Osteoblast (primary cell): ENCODE measurements at places on chromosomes 13 and 19. TPM values are rescaled to one million over a fixed set of nuclear protein-coding genes. Genes with fewer than 3 reads are reported as not detected.
A peak's percentile ranks its signal among the peaks of the same experiment; 100 is the strongest.

Gene FFAR3
- total RNA-seq, result not detected in 2 replicates

Gene PTPRH
- 0.88 and 1.1 TPM in 2 replicates for total RNA-seq

Gene NUFIP1
- total RNA-seq, result 2.4 and 3.3 TPM in 2 replicates

Gene HSD17B14
- 1.8 and 2.1 TPM in 2 replicates for total RNA-seq

Gene CDX2
- not detected in 2 replicates for total RNA-seq

Gene PLEKHF1
- 86.9 and 106 TPM in 2 replicates for total RNA-seq

Gene ZNF723
- total RNA-seq, result not detected in 2 replicates

Gene ZIC2
- not detected in 2 replicates for total RNA-seq

Gene SSC5D
- 22.7 and 77.4 TPM in 2 replicates for total RNA-seq

Gene IGFL4
- not detected in 2 replicates for total RNA-seq

Gene IL12RB1
- total RNA-seq, result 0.29 and 0.72 TPM in 2 replicates

DNA sequence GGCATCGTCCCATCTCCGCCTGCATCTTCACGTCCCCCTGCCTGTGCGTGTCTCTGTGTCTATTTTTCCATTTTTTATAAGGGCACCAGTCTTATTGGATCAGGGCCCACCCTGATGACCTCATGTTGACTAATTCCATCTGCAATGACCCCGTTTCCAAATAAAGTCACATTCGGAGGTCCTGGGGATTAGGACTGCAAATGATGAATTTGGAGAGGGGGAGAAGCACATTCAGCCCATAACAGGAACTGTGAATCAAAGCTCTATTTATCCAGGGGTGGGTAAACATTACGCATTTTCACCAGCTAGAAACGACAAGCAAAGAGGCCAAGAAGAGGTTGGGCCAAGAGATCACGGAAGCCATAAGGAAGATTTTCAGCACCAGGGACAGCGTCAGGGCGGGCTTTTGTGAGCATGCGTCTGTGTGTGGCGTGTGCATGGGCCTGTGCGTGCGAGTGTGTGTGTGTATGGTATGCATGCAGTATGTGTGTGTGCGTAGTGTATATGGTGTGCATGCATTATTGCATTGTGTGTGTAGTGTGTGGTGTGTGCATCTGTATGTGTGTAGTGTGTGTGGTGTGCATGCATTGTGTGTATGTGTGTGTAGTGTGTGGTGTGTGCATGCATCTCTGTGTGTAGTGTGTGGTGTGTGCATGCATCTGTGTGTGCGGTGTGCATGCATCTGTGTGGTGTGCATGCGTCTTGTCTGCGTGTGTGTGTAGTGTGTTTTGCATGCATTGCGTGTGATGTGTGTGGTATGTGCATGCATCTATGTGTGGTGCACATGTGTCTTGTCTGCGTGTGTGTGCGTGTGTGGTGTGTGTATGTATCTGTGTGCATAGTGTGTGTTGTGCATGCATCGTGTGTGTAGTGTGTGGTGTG is 19.6 kb downstream of the CELF5 start:
- peak; percentile 81 for DNase-seq

GRCh38 chr13:61215601-61216000 is 200.0 kb downstream of the PCDH20 start:
- no peak for DNase-seq

DNA sequence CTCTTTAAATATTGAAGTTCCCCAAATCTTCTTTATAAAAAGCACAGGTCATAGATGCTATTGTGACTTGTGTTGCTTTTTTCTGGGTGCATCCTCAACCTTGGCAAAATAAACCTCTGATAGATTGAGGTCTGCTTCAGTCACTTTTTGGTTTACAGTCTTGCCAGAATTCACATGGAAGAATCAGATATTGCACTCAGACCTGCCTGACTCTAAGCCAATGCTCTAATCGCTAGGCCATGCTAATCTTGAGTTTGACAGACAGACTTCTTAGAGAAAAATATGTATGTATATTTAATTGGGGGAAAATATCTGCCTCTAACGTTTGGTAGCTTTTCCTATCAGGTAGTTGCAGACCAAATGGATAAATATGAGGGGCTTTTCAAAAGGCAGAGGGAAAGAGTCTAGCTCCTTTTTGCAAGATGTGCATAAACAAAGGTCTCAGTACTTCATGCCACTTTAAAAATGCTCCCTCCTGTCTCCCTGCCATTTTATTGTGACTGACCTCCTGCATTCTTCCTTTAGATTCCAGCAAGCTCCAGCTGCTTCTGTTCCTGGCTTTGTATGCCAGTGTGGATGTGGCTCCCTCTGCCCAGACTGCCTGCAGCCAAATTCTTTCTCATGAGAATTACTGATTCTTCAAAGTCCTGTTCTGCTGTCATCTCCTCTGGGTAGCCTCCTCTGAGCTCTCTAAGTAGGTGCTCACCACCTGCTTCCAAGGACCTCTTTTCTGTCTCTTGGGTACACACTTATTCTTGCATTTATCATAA is 42.4 kb upstream of the RFC3 start:
- DNase-seq, result peak; percentile 47

- no peak for DNase-seq
Measured at GRCh38 chr13:32008518-32009175, 22.9 kb upstream of the FRY start.

GRCh38 chr19:28169168-28169887 is 1043.6 kb downstream of the UQCRFS1 start:
- no peak for DNase-seq

GRCh38 chr19:31387717-31388301 is 38.6 kb upstream of the TSHZ3 start:
- no peak for DNase-seq

- DNase-seq, result peak; percentile 34
Measured at GRCh38 chr19:51503286-51503817, 1.8 kb upstream of the SIGLEC12 start.

DNA sequence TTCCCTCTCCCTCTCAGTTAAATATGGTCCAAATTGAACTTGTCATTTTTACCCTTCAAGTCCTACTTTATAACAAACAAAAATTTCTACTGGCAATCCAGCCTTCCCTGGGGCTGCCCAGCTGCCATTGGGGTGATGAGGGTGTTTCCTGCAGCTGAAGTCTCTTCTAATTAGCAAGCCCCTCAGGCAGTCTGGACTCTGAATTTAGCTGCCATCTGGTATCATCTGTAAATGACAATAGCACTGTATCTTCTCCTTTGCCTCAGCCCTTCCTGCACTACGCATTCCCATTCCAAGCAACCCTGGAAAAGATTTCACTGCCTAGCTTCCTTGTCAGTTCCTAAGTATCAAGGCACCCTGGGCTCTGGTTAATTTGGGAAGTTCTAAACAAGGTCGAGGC is 331.1 kb upstream of the KLF12 start:
- DNase-seq, result no peak

DNA sequence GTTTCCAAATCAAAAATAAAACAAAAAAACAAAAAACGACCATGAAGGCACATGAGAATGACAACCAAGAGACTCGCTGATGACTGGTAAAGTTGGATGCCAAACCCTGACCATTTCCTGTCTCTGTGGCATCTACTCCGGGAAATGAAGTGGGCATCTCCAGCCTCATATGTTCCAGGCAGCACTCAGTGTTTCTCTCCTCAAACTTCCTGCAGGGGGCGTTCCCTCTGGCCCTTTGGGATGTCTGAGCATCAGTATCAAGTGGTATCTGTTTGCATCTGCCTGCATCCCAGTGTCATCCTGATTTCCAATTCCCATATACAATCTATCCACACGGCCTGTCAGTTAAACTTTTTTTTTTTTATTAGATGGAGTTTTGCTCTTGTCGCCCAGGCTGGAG is 9.8 kb upstream of the SIGLEC12 start:
- peak; percentile 3 for DNase-seq

- DNase-seq, result peak; percentile 25
Measured at GRCh38 chr13:102198418-102199311, 203.2 kb downstream of the FGF14 start.

DNA sequence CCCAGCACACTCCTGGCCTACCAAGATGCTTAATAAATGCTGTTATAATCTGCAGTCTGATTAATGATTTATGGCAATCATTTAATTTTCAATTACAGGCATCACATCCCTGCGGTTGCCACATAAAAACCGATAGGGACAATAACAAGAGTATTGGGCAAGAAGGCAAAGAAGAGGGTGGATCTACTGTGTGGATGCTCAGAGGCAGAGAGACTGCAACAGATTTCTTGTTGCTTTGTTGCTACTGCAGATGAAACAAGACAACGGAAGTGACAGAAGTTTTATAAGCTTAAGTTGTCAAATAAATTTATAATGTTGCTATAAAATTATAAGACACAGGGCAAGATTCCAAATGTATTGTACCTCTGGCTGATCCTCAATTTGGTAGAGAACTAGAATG is 154.8 kb downstream of the ABCC4 start:
- no peak for DNase-seq

DNA sequence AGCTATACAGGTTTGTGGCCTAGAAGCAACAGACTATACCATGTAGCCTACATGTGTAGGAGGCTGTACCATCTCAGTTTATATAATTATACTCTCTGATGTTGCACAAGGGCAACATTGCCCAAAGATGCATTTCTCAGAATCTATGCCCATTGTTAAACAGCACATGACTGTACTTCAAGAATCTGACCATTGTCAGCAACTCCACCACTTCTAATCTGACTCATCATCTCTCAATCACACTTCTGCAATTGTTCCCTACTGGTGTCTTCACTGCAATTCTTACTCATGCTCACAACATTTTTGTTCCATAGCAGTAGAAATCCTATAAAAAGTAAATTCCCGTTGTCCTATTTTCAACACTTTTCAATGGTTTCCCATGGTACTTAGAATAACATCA is 63.9 kb upstream of the ATXN8OS start:
- no peak for DNase-seq

GRCh38 chr13:45398877-45399276 is 19.3 kb downstream of the SLC25A30 start:
- DNase-seq, result no peak

GRCh38 chr13:48647625-48648024 is 6.1 kb upstream of the CYSLTR2 start:
- no peak for DNase-seq

DNA sequence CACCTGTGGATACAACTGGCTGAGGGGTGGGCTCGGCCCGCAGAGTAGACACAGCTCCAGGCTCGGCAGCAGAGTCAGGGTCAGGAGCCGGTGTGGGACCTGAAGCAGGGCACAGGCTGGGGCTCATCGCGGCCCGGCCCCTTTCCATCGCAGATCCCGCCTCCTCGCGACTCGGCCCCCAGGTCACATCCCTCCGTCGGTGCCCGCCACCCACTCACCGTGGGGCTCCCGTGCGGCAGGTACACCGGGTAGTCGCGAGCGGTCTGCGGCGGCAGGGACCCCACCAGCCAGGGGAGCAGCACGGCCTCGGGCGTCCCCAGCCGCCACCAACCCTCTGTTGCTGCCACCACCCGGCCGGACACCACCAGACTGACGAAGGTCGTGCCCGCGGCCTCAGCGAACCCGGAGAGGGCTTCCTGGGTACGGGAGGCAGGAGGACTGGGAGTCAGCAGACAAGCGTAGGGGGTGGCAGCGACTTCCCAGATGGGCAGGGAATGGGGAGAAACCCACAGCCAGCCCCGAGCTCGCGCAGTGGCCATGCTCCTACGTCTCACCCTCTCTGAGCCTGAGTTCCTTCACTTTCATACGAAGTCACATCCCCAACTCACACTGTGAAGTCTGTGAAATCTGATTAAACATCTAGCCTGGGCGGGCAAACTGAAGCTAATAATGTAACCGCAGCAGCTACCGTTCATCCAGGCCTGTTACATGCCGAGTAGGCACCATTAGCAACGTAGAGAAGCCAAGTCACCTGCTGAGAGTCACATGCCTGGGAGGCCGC is 3.7 kb downstream of the FUZ start:
- peak; percentile 93 for DNase-seq
